ENCODE measurements at places on chromosomes 6 and 20.

DNA sequence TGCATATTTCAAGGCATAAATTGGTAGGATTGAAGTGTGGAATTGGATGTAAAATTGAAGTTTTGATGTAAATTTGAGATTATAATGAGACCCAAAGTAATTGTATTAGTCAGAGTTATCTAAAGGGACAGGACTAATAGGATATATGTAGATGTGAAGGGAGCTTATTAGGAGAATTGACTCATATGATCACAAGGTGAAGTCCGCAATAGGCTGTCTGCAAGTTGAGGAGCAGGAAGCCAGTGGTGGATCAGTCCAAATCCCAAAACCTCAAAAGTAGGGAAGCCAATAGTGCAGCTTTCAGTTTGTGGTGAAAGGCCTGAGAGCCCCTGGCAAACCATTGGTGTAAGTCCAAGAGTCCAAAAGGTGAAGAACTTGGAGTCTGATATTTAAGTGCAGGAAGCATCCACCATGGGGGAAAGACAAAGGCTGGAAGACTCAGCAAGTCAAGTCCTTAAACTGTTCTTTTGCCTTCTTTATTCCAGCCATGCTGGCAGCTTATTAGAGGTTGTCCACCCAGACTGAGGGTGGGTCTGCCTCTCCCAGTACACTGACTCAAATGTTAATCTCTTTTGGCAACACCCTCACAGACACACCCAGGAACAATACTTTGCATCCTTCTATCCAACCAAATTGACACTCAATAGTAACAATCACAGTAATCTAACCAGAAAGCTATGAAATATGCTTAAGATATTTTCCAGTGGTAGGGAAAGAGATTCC lies 442.6 kb upstream of the PTCHD4 start:
- no peak for DNase-seq

DNA sequence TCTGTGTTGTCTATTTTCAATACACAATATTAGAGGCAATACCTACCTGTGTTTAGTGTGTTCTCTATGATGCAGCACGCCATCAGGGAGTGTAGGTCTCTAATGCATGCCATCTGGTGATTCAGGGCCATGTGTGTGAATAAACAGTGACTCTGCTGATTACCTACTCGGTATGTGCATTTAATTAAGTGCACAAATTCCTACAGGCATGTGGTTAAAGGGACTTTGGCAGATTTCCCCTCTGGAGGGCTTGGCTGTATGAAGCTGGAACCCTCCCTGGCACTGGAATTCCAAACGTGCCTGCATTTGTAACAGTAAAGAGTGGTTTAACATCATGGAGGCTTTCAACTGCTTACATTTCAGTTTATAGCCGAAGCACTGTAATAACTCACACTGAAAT lies 401.5 kb upstream of the SASH1 start:
- no peak for DNase-seq

DNA sequence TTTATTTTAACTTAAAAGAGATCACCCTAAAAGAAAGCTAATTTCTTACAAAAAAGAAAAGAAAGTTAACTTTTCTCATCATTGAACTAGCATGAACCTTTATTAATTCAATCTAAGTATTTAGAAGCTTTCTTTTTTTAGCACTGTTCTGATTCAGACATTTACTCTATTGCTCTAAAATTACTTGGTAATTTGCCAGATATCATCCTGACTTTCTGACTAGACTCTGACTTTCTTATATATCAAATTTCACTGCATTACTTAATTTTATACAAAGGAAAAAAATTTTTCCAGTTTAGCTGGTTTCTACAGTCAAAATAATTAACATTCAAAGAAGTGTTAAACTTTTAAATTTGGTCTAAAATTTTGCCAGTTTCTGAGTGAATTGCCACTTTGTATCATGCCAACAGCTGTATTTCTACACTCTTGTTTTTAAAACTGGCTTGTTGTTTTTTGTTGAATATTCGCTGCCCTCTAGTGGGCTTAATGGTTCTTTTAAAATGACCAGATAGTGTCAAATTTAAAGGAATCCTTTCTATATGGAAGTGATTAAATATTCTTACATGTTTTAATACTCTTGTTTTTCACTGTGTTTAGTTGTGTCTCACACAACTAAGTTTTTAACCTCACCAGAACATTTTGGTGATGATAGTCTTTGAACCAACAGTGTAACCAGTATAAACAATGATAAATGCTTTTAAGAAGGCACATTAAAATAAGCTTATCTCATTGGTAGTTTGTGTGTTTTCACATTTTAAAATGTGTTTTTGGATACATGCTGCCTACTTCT lies 102.0 kb downstream of the POPDC3 start:
- DNase-seq: no peak

DNA sequence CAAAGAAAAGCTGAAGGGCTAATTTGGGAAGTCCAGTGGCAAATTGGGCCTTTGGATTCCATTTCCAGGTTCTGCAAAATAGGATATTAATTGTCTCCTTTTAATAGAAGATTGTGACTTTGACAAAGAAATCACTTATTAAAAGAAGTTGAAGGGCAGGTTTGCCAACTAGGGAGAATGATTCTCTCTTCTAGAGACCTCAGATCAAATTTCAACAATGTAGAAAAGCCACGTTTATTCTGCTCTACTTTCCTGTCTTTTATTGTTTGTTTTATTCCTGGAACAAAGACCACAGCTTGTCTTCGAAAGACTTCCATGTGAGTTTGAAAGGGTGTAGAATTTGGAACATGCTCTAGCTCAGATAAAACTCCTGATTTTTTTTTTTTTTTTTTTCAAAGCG lies 65.5 kb upstream of the PRL start:
- no peak for DNase-seq

- no peak for DNase-seq
Observed at GRCh38 chr20:36035745-36036144, 67.4 kb downstream of the CNBD2 start.

DNA sequence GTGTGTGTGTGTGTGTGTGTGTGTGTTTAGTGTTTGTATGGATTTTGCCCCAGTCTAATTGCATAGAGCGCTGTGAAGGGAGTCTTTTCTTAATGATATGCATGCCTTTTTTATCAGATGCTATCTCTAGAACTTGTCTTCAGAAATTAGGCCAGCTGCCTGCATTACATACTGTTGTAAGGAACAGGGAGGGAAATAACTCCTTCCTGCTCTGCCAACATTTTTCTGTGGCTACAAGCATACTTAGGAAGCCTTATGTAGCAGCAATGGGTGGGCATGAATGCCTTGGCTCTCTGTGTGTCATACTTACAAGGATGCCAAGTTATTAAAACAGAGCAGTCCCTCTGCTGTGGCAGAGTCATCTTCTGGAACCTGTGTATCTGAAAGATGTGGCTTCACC lies 8.0 kb upstream of the COL21A1 start:
- DNase-seq: no peak

GRCh38 chr20:23002276-23002675 lies 32.8 kb upstream of the SSTR4 start:
- no peak for DNase-seq

DNA sequence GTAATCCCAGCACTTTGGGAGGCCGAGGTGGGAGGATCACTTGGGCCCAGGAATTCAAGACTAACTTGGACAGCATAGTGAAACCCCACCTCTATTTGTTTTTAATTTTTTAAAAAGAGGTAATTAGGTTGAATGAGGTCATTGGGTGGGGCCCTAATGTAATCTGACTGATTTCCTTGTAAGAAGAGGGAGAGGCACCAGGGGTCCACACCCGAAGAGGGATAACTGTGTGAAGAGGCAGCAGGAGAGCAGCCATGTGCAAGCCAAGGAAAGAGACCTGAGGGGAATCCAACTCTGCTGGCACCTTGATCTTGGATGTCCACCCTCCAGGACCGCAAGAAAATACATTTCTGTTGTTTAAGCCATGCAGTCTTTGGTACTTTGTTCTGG lies 63.4 kb downstream of the QRSL1 start:
- DNase-seq: no peak

- no peak for DNase-seq
Observed at GRCh38 chr20:8877294-8877693, 191.6 kb upstream of the PLCB4 start.

- no peak for DNase-seq
Observed at GRCh38 chr20:15378151-15378550, 1040.7 kb upstream of the FLRT3 start.

GRCh38 chr6:90445533-90446108 lies 141.3 kb downstream of the MAP3K7 start:
- no peak for DNase-seq

DNA sequence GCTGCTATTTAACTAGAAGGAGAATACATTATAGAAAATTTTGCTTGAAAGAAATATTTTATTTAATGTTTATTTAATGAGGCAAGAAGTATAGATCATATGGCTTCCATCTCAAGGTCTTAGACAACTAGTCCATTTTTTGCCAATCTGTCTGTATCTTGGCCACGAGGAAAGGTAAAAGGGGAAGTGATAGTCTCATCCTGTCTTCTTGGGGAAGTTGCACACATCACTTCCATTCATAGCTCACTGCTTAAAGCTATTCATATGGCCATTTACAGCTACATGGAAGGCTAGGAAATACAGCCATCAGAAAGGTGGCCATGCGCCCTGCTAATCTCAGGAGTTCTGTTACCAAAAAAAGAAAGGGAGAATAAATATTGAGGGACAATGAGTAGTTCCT lies 50.8 kb downstream of the METTL24 start:
- no peak for DNase-seq

DNA sequence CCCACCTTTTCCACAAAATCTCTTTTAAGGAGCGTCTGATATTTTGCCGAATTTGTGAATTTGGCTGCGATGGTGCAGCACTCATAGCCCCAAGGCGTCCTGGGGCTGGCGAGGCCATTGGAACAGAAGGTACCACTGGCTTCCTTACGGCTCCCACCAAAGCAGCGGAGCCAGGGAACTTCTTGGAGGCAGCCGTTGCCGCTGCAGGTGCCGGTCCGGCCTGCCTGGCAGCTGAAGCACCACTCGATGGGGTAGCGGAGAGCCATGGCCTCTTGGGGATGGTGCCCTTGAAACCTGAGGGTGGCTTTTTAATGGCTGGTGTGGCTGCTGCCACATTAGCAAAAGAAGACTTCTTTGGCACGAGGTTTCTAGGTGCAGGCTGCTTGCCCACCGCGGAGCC lies 29.8 kb downstream of the DIDO1 start:
- DNase-seq: no peak

DNA sequence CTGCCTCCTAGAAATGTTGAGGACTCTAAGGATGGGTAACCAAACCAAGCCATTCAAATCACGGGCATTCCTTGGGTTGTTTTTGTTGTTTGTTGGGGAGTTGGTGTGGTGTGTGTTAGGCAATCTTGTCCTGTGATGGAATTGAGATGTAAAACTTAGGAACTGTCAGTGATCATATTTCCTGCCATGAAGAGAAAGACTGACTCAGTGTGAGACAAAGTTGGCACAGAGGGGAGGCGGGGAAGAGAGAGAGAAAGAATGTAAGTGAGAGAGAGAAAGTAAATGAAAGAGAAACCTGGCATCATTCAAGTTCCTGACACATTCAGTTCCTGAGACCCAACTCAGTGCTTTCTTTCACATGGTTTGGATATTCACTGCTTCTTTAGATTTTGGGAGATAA lies 21.6 kb upstream of the FBXO30 start:
- no peak for DNase-seq

GRCh38 chr6:146265056-146265455 lies 236.2 kb downstream of the GRM1 start:
- no peak for DNase-seq

DNA sequence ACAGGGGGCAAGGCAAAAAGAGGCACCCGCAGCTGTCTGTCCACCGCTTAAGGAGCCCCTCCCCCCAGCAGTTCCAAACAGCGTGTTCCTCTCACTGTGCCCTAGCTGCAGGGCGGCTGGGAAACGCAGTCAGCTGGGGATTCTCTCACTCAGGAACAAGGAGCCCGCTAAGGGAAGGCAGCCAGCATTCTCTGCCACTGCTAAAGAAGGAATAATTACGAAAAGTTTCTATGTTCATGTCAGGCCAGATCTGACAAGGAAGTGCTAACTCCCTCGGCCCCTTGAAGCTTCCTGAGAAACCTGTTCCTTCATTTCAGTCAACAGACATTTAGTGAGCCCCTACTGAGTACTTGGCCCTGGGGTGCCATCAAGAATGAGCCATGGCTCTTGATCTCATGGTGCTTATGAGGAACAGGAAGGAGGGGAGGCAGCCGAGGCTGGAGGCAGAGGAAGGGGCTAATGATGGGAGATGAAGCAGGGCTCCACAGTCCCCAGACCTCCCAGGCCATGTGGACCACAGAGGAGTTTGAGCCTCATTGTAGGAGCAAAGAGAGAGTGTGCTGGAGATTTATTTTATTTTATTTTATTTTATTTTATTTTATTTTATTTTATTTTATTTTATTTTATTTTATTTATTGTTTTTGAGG lies 101.7 kb upstream of the PMEPA1 start:
- DNase-seq: no peak

DNA sequence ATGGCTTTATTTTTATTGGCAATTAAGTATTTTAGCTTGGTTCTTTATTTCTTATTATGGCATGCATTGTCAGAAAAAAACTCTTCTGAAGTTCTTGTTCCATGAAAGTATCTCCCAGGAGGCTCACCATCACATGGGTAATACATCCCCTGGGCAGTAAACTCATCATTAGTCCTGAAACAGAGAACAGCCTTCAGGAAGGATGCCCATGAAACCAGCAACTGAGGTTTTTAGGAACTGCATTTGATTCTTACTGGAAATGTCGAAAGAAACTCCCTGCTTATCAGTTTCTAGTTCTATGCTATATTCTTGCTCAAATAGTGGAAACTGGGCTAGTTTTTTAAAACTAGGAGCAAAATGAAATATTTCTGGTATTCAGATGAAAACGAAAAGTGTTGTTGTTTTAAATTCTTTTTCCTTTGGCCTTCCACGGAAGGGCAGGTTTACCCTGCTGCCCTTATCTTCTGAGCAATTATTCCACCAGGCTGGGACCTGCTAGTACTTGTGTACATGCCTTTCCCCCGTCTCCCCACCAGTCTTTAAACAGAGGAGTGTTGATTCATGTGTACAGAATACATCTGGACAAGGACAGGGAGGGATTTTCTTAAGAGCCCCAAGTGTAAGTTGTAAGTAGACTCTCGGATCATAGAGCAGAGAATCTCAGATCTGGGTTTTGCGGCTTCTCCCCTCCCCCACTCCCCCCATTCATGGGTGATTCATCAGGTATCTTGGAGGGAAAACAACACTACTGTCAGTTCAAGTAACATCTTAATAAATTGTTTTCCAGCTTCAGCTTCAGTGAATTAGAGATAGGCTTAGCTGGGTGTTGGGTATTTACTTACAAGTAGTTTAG lies 81.5 kb downstream of the RTN4IP1 start:
- no peak for DNase-seq

DNA sequence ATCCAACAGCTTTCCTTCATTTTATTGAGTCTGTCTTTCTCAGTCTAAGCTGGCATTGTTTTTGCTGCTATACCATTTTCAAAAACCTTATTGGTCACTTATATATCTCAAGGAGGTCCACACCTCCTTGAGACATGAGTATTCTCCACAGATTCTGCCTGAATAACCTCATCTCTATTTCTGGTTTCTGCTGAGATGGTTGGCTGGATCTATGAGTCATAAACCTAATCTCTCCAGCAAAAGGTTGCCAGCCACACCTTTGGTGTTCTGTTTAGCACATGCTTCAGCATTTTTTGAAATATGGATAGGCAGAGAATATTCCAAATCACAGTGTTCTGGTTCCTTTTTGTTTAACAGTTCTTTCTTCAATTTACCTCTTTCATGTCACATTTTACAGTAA lies 40.8 kb upstream of the TMEM244 start:
- DNase-seq: no peak

GRCh38 chr6:99609905-99610489 lies 3.4 kb downstream of the PRDM13 start:
- DNase-seq: no peak
